NK-92 treated with Interleukin-12 subunit alpha and Interleukin-12 subunit beta, amount 100 ng/mL, for 24 hours (cell line): ENCODE measurements at places on chromosomes 11 and 22.

DNA sequence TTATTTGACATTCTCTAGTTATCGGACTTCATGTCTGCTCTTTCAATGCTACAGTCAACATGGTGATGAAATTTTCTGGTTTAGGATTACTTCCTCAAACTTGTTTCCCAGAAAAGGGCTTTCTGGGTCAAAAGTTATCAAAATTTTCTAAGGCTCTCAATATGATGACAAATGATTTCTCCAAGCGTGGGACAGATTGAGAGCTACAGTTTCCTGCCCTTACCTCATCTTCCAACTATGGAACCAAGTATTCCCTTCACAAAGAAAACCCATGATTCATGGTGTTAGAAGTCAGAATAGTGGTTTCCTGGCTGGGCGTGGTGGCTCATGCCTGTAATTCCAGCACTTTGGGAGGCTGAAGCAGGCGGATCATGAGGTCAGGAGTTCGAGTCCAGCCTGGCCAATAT lies 17.8 kb downstream of the MYO18B start:
- DNase-seq, result no peak

GRCh38 chr22:46971099-46971763 lies 208.8 kb downstream of the TBC1D22A start:
- no peak for DNase-seq

DNA sequence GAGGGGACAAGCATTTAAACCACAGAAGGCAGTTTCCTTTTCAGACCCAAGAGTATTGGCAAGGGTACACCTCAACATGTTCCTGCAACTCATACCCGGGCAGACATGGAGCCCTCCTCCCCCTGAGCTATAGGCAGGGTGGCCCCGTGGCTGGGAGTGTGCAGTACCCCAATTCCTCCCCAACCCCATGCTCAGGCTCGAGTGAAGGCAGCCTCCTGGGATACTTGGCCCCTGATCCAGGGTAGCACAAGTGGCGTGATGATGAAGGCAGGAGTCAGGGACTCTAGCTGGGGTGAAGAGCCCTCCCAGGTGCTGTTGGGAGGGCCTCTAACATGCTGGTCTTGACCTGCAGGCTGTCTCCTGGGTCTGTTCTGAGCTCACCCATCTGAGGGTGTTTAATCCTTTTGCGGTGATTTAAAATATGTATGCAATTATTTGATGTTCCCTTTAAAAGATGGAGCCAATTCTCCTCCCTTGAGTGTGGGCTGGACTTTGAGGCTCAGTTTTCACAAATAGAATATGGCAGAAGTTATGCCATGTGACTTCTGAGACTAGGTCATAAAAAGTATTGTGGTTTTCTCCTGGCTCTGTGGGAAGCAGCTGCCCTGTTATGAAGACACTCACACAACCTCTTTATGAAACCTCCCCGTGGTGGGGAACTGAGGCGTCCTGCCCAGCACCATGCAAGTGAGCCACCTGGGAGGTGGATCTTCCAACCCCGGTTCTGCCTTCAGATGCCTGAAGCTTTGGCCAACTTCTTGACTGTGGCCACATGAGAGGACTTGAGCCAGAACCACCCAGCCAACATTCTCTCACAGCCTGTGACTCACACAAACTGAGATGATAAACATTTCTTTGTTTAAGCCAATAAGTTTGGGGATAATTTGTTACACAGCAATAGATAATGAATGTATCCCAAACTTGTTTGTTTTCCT lies 54.7 kb upstream of the NECTIN1 start:
- no peak for DNase-seq

DNA sequence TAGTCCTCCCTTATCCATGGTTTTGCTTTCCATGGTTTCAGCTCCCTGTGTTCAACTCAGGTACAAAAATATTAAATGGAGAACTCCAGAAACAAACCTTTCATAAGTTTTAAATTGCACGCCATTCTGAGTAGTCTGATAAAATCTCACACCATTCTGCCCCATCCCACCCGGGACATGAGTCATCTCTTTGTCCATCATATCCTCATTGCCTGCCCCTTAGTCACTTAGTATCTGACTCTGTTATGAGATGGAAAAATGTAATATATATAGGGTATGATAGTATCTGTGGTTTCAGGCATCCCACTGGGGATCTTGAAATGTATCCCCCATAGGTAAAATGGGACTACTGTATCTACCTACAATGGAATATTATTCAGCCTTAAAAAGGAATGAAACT lies 35.5 kb upstream of the FGF3 start:
- DNase-seq, result no peak

GRCh38 chr11:95660038-95660437 lies 129.5 kb downstream of the FAM76B start:
- no peak for DNase-seq

GRCh38 chr11:43930868-43931716 lies 11.3 kb upstream of the C11orf96 start:
- DNase-seq, result no peak

DNA sequence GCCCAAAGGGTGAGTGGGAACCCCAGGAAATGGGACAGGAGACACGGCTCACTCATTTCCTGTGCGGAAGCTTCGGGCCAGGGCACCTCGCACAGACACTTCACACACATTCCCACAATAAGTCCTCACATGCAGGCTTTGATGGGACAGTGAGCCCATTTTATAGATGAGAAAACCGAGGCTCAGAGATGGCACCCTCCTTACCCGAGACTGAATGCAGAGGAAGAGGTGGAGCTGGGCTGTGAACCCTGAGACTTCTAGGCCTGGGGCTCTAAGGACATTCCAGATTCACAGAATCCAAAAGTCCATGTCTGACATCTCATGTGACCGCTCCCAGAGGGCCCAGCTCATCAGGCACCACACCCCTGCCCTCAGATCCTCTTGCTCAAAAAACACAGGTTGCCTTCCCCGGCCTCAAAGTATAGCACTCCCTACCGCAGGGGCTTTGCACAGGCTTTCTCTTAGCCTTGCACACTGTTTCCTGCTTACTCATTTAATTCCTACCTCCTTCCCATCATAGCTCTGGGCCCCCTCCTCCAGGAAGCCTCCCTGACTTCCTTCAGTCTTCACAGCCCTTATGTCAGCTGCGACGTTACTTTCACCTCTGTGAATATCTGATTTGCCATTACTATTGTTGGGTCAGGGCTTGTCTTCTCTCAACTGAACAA lies 57.1 kb upstream of the TCF20 start:
- DNase-seq, result no peak

DNA sequence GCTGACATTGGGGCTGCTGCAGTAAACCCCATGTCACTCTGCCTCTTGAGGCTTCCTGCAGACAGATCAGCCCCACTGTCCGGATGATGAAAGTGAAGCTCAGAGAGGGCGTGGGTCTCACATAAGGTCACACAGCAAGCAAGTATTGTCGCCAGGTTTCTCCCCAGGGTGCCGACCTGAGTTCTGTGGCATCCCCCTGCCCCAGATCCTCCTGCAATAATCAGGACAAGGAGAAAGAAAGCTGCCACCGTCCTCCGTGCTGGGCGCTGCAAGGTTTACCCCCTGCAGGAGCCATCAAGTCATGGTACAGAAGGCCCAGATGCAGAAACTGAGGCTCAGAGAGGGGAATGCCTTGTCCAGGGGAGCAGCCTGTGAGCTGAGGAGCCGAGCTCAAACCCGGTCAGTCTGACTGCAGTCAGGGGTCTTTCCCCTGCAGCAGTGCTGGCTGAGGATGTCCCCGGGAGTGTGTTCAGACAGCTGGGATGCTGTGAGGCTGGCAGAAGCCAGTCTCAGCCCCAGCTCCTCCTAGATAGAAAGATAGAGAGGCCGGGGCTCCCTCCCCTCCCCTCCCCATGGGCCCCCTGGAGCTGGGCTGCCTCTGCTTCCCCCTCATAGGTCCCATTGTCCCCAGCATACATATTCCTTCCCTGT lies 13.2 kb downstream of the EMID1 start:
- DNase-seq, result no peak

GRCh38 chr11:26778000-26778757 lies 56.3 kb upstream of the SLC5A12 start:
- no peak for DNase-seq

GRCh38 chr22:27686534-27686933 lies 115.0 kb downstream of the MN1 start:
- no peak for DNase-seq

DNA sequence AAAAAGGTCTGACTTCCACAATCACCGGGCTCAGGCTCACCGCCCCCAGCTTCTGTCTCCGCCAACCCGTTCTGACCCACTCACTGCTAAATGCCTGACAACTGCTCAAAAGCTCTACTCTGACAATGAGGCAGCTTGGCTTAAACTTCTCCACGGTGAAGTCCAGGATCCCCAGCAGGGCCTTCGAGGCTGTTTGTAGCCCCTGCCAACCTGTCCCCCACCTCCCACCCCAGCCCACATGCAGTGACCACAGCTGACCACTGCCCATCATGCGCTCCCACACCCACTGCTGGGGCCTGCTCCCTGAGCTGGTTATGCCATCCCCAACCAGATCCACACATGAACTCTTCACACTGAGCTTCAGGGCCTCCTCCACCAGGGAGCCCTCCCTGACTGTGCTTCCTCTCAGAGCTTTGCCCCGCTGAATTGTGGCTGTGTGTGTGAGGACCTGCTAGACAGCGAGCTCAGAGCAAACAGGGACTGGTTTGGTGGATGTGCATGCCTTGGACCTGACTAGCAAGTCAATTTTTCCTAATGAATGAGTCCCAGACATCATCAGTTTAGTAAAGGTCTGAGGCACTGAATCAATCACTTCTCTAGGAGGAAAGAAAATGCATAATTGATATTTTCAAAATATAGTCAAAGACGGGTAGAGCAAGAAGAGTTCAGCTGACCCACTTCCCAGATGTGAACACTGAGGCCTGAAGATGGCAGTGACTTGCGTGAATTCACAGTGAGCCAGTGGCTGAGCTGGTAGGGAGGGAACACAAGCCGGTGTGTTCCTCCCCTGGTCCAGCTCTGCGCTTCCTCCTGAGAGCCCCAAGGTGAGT lies 7.7 kb downstream of the LRRC32 start:
- DNase-seq, result no peak

DNA sequence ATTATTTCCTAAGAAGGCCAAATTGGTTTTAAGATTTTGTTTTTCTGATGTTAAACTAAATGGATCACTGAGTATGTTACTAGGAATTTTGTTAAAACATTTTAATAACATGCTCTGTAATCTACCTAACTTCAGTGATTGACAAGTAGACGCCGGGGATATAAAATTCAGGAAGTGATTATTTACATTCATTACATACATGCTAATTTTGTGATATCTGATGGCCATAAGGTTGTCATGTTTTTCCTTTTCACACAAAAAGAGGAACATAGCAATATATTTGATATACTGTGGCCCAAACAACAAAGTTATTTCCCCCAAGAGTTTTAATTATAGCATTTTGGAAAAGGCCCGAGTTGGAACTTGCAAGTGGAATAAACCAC lies 12.1 kb downstream of the SCUBE1 start:
- no peak for DNase-seq

DNA sequence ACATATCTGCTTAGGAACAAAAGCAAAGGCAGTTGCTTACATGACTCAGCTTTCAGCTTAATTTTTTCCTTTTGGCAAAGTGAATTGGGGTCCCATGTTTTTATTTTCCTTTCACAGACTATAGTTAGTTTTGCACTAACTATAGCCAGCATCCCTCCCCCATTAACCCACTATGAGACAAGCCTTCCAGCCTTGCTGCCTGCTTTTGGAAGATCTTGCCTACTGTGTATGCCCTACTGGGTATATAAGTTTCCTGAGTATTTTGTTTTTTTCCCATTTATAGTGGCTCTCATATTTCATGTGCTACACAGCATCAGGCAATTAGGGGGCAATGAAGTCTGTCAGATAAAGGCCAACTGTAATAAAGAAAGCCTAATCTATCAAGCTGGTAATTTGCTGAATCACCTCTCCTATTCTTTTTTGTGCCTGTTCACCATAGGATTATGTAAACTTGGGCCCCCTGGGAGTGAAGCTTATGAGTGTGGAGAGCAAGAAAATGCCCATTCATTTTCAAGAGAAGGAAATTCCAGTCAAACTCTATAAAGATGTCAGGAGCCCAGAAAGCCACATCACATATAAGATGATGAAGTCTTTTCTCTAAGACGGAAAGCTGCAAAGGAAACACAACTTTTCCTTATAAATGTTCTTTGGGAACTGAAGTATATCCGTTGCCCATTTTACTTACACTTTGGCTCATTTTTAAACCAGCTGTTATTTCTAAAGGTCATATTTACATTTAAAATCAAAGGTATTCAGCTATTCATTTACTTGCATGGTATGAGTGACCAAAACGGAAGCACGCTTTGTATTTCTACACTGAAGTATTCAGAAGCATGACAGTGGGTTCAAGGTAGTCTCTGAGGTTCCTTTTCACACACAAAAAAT lies 64.0 kb downstream of the CCDC83 start:
- no peak for DNase-seq

DNA sequence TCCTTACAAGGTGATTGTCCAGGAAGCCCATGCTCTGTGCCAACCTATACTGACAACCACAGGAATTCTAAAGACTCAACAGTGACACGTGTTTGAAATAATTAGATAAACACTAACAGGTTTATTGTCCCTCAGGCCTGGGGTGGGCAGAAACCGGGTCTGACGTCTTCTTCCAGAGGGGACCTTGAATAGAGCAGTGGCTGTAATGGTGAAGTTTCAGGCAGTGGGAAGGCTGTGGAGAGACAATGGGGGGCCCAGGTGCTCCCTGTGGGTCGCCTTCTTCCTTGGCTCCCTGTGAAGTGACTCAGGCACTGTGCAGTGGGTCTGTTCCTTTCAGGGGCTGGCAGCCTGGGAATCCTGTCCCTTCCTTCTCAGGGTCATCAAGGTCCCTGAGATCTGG lies 54.6 kb downstream of the OTOG start:
- no peak for DNase-seq

DNA sequence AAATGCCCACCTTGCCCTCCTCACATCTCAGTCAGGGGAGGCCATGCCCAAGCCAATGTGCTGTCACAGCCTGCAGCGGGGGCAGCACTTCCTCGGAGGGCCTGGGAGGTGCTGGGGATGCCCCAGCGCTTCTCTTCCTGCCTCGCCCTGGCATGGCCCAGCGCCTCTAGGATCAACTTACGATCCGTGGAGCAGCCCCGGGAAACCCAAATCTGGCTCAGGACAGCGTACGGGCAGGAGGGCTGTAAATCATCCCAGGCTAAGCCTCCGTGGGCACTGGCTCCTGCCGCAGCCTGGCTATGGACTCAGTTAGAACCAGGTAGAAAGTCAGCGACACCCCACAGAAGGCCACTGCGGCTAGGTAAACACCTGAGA lies 60.9 kb upstream of the EMID1 start:
- DNase-seq, result no peak

GRCh38 chr11:27487706-27488105 lies 15.1 kb upstream of the LGR4 start:
- DNase-seq, result no peak

DNA sequence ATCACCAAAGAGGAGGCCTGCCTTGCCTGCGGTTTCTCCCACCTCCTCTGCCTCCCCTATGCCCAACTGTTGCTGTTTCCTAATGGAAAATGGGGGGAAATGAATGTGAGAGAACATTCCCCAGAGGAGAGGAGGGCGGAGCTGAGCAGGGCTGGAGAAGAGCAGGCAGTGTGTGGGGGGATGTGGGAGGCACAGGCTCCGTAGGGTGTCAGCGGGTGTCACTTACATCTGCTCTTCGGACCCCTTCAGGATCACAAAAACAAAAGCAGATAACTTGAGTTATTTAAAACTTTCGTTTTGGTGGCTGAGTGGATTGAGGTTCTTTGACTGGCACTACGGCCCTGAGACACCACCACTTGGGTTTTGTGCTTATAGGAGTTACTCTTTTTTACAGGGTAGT lies 93.8 kb downstream of the CEP164 start:
- DNase-seq, result no peak
